Activated CD4-positive, alpha-beta T cell treated with anti-CD3 and anti-CD28 coated beads, Interleukin-2, amount 50 U/mL, for 1 hour (primary cell): ENCODE measurements at places on chromosomes 7 and 10.

DNA sequence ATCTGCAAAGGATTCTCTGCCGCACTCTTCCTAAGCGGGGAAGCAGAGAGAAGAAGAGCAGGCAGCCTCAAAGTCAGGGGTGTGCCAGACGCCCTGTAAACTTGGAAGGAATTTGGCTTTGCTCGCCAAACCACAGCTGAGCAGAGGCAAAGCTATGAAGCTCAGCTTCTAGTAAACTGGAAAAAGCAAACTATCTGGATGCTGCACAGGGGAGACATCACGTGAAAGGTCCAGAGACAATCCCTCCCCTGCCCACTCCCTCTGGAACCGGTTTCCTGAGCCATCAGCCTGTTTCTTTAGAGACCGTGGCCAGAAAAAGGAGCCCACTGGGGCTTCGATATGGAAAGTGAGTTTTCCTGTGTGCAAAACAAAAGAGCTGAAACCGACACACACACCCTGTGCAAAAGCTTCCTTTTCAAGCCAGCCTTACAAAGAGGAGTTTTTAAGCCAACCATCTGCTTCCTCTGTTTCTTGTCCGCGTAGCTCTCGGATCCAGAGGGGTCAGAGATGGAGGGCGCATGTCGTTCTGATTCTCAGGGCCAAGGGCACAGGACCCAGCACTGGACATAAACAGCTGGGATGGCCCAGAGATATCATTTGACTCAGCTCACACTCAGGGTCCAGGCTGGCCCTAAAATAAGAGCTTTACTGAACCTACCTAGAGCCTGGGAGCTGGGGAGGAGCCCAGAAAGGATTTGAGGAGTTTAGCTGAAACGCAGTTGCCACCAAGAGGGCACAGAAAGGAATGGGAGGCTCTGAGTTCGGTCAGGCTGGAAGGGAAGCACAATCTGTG is 58.2 kb upstream of the DNAAF5 start:
- DNase-seq: no peak

DNA sequence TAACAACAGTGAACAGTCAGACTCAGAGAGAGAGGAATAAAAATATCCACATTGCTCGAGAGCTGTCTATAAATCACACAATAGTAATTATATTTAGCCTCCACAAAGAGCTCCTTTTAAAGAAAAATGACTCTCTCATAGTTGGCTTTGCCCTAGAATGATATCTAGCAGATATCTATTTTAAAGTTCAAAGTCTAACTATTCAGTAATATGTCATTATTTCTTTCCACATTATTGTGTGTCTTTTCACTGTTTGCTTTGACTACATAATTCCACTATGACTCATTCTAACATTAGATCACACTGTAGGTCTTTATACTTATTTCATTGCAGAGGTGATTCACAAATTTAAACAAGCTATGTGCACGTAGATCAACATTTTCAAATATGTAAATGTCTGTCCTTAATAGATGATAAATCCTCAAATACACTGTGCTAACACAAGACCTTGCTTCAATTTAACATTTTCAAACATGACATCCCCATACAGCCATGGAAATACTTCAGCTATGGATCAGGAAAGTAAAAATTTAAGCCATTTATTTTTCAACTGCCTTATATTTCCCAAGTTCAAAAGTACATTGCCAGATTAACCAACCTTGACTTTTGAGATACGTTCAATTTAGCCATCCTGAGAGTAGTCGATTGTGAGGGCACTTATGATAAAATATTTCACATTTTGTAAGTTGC is 99.9 kb upstream of the AKR1E2 start:
- DNase-seq: no peak

- DNase-seq: no peak
These were observed 461 bp upstream of the WIPF3 start for GRCh38 chr7:29805886-29806207.

- DNase-seq: no peak
These were observed 66.3 kb upstream of the EMX2 start for GRCh38 chr10:117476281-117476680.

DNA sequence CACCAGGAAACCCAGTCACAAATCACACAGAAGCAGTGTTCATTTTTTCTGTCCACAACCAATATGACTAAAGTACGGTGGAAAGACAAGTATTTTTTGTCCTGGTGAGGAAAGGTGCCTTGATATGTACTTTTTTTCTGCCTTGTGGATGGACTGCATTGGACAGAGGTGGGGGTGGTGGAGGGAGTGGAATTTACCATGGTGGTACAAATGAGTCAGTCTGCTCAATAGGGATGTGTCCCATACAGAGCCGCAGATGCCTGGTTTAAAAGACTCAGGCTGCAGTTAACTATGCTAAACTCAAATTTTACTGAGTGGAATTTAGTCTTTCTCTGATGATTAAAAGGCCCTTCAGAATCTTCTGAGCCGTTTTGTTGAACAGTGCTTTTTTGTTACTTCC is 674.5 kb upstream of the GALNT17 start:
- no peak for DNase-seq

- DNase-seq: peak; percentile 89
These were observed at the start of gene ZNF786 for GRCh38 chr7:149090397-149091195. ZNF786 (minus strand) TSS chr7:149090718; CDS start chr7:149090640, 78 bp downstream.

GRCh38 chr7:32915041-32915536 is 23.5 kb upstream of the KBTBD2 start:
- no peak for DNase-seq

- no peak for DNase-seq
These were observed 437 bp upstream of the CFAP69 start for GRCh38 chr7:90244565-90244908.

DNA sequence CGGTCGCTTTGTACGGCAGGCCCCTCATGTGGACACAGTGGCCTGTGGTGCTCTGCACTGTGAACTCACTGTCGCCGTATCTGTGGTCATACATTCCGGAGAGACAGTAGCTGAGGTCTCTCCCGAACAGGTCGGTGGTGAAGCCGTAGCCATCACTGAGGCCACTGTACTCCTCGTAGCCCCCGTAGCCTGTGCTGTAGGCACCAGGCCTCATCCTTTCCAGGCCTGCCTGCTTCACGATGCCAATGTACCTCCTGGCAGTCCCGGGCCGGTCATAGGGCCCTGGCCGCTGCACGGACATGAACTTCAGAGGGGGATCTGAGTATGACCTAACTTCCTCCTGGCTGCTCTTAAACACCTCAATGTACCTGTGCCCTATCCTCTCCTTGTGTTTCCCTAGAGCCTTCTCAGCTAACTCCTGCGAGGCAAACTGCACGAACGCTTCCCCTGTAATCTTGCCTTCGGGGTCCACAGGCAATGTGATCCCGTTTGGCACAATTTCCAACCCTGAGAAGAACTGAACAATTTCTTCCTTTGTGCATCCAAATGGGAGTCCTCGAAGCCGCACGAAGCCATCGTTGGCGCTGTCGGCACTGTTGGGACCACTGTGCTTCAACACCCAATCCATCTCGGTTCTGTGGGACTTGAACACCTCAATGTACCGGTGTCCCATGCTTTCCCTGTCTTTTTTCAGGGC is 15.7 kb downstream of the FXYD4 start:
- no peak for DNase-seq

- DNase-seq: no peak
These were observed 4.7 kb upstream of the UNCX start for GRCh38 chr7:1227814-1228544.

- no peak for DNase-seq
These were observed 218.3 kb downstream of the PTPRN2 start for GRCh38 chr7:158369290-158369689.

GRCh38 chr7:107591421-107591820 is 11.4 kb downstream of the BCAP29 start:
- no peak for DNase-seq

GRCh38 chr10:99337311-99337811 is 8.2 kb downstream of the CNNM1 start:
- no peak for DNase-seq

DNA sequence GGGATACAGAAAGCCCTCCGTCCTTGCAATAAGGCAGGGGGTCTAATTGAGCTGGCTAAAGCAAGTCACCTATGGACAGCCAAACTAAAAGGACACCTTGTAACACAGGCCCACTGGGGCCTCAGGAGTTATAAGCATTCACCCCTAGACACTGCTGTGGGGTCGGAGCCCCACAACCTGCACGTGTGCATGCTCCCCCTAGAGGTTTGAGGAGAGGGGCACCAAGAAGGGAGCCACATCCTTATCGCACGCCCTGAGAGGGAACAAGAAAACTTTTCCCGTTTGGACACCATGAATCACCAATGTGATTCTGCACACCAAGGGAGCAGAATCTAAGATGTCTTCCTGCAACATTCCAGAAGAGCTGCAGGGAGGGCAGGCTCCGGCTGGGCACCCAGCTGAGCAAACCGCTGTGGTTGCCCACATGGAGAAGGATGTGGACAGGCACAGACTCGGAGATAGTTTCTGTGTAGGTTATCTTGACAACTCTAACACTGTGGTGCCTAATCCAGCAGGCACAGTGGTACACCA is 17.7 kb upstream of the TARP start:
- no peak for DNase-seq

GRCh38 chr10:95517536-95518454 is 43.4 kb downstream of the SORBS1 start:
- no peak for DNase-seq
